ENCODE measurements at places on chromosomes 5 and 9.

DNA sequence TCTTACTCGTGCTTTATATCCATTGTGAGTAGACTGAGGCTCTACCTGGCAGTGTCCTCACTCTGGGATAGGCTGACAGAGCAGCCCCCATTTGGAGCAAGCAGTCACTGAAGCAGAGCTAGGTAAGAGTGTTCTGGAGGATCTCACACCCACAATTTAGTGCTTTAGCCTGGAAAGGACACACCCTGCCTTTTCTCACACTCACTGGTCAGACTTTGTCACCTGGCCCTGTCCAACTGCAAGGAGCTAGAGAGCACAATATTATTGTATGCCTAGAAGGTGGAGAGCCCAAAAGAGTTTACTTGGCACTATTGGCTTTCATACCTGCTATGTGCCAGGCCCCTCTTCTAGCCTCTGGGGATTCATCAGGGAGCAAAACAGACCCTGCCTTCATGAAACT is 141.9 kb downstream of the MAST4 start:
- DNase-seq, result no peak

GRCh38 chr5:41447650-41448510 is 62.5 kb downstream of the PLCXD3 start:
- no peak for DNase-seq

DNA sequence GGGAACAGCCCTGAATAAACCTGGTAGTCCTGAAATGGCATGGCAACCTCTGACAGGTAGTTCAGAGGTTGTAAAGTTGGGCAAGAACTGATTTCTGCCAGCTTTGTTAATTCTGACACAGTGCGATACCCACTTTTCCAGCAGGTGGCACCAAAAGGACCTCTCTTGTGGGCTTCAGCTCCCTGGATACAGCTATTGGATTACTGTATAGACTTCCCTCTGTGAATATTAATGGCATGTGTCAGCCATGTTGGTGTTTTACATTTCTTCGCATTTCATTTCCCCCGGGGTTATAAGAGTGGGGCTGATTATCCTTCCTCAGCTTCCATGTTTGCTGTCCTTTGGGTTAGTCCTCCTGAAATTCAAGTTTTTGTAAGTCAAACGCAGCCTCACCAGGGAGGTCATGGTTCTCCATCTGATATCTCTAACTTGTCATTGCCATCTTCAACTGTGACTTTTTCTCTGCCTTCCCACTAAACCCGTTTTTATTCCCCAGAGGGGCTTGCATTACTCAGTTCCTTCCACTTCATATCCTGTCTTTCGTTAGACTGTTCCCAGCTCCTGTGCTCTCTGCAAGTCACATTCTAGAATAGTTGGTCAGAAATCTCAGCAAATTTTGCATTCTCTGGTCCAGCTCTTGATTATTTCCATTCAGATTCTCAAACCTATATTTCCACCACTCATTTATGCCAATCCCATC is 135.6 kb downstream of the LIFR start:
- DNase-seq, result no peak

DNA sequence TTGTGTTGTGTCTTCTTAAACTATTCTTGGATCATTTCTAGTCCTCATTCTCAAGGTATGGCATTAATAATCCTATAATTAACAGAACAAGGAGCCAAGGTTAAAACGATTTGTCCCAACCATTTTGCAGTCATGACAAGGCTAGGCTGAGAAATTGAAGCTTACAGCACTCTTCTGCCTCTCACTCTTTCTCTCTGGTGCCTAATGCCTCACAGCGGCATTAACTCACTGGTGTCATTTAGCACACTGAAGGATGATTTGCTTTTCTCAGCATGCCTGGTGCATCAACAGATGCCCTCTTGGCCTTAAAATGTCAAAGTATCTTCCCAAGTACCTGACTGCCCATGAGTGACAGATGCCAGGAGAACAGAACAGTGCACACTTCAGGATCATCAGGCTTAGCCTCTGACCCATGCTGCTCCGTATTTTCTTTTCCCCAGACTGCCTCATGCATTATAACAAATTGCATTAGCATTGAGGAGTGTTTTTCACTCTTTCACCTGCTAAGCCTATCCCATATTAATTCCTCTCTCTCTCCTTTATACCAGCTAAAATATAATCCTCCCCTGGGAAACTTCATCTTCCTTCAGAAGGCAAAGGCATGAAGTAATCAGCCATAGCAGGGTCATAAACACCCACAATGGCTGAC is 61.1 kb upstream of the SV2C start:
- DNase-seq, result no peak

GRCh38 chr9:126612813-126613641 is 701 bp upstream of the LMX1B start:
- DNase-seq, result no peak

DNA sequence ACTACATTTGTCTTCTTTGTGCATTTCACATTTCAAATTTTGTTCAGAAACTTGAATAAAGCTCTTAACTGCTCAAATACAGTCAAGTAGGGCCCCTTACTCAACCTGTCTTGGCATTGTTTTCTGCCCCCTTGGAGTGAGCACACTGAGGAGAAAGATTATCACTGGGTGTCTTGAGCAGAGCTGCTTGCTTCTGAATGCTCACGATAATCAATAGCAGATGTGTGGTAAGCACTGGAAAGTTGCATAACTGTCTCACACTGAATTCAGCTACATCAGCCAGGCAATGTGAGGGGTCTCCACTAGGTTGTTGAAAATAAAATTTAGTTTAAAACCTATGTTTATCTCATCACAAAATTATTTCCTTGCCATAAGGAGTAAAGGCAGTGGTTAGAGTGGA is 7.8 kb upstream of the TNFAIP8 start:
- no peak for DNase-seq

DNA sequence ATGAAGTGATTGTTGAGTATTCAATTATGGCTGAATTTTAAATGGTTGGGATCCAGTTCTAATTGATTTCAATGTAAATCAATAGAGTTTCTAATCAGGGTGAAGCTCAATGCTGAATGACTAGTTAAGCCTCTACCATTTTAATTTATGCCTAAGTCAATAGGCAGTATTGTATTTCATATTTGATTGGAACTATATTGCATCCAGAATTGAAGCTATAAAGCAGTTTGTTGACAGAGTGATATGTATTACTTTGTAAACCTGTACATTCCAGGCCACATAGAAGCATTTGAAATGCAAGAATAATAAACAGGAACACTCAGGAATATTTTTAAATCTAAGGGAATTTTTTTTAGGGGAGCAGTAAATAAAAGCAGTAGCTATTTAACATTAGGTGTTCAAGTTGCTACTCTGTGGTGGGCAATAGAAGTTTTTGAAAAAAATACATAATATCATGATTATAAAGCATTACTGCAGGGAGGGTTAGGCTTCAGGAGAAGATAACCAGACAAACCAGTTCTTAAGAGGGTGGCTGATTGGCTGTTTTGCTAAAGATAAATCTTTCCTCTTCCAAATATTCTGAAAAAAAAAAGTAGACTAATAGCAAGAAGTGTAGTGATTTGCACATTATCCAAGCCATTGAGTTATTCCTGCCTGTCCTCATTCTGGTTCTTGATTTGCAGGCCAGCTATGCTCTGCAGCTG is 492.0 kb upstream of the MEF2C start:
- no peak for DNase-seq

DNA sequence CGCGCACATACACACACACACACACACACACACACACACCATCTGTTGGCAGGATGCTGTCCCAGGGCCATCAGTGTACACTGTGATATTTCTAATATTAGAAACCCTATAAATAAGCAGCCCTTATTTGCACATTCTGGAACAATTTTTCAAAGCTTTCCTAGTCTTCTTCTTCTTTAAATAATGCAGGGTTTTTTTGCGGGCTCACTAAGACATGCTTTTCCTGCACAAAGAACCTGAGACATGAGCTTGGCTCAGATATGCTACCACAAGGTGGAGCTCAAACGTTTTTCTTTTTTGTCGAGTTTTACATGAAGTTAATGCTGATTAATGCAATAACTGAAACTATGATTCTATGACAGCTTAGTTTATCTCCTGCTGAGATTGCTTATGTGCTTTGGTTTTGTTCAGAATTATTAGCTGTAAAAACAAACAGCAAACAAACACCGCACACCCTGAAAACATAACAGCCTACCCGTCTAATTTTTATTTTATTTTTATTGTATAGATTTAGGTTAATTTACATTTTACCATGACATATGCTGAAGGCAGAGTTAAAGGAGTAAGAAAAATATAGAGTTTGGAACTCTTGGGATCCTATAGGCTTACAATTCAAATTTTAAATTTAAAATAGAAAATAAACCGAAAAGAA is 95.8 kb downstream of the ALDH1A1 start:
- DNase-seq, result no peak

GRCh38 chr9:106891286-106891685 is 28.3 kb downstream of the ZNF462 start:
- DNase-seq, result no peak

DNA sequence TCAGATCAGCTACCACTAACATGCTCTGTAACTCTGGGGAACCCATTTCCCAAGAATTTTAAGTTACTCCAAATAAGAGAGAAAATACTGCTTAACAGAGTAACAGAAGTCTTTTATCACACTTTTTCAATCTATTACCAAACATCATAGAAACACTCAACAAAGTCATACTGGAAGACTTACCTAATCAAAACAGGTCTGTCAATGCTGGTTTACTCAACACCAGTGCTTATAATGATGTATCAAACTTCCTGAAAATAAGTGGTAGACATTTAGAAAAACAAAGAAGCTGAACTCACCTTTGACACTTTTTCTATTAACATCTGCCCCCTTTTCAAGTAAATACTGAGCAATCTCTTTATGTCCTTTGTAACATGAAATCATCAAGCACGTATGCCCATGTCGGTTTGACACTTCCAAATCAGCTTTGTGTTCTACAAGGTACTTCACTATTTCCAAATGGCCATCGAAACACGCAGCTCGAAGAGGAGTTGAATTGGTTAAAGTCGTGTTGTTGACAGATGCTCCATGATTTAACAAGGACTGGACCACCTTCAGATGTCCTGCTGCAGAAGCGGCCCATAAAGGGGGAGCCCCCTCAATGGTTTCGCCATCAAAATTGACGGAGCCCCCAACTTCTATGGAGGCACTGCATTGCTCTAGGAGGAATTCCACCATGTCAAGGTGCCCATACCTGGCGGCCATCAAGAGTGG is 1.8 kb downstream of the FEM1C start:
- DNase-seq, result no peak

GRCh38 chr5:173303878-173304590 is 24.2 kb downstream of the STC2 start:
- DNase-seq, result no peak

DNA sequence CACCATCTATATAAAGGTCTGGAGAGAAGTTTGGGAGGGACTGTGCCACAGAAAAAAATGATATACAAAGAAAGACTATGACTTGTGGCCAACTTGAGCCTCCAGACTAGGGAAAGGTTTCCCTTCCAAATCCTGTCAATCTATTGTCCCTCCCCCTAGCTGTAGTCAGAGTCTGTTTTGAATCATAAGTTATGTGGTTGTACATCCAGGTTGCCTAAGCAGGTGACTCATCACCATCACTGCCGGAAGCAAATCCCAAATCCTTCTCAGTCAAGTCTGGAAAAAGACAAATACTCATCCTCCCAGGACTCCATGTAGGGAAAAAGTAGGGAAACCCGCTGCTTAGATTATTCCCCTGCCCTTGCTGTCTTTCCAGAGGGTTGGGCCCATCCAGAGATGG is 235.7 kb downstream of the CDK5RAP2 start:
- DNase-seq, result no peak

GRCh38 chr5:136057401-136058038 is 28.7 kb downstream of the TGFBI start:
- no peak for DNase-seq

GRCh38 chr9:17520268-17521064 is 58.4 kb upstream of the SH3GL2 start:
- DNase-seq, result no peak

GRCh38 chr5:107464876-107465275 is 205.9 kb downstream of the EFNA5 start:
- no peak for DNase-seq

DNA sequence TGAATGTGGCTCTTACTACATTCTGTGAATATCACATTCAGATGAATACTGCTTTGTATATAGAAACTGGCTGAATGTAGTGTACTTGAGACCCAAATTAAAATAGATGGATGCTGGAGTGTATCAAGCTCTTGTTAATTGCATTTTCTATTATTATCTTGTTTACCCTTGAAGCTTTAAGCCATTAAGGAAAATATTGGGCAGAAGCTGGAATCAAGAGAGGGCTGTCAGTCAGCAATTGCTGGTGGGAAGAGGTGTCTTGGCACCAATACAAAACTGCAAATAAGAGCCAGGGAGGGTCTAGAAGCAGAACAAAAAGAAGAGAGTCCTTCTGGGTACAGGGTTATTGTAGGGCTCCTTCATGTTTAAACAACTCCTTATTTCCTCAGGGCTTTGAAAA is 38.8 kb downstream of the MUSK start:
- no peak for DNase-seq

DNA sequence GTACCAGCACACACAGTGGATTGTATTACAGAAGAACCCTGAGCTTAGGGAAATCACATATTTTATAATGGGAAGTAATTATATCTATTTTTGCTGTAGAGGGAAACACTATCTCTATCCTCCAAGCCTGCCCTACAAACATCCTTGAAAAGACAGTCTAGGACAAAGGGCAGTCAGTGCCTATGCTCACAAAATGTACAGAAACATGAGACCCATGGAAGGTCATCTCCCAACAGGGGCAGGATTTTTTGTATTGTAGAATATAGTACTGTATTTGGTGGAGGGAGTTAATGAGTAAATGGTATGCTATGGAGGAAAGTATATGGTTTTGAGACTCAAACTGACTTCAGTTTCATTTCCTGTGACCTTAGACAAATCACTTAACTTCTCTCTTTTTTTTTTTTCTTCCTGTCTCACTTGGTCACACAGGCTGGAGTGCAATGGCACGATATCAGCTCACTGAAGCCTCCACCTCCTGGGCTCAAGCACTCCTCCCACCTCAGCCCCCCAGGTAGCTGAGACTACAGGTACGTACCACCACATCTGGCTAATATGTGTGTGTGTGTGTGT is 5.8 kb upstream of the RAB14 start:
- DNase-seq, result no peak

GRCh38 chr5:148090773-148091250 is 27.0 kb downstream of the SPINK5 start:
- no peak for DNase-seq

- no peak for DNase-seq
These were observed 106.0 kb downstream of the CAAP1 start for GRCh38 chr9:26786564-26786963.

GRCh38 chr9:70539526-70539925 is 125.1 kb upstream of the KLF9 start:
- DNase-seq, result no peak

DNA sequence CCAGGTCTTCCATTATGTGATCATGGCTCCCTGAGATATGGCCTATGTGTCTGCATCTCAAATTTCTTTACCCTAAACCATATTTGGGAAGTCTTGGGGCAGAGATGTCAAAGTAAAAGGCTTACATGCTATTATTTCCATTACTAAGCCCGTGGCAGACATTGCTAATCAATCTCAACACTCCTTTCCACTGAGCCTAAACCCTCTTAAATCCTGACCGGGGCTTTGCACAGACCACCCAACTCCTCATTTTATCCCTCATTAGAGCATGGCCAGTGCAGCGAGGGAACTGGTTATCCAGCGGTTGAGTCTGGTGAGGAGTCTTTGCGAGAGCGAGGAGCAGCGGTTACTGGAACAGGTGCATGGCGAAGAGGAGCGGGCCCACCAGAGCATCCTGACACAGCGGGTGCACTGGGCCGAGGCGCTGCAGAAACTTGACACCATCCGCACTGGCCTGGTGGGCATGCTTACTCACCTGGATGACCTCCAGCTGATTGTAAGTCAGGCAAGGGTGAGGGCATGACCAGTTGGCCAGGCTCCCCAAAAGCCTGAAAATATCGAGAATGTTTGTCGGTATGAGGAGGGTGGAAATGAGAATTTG is 11.0 kb downstream of the BSPRY start:
- DNase-seq, result no peak
